ENCODE measurements at places on chromosomes 5 and 9. TPM values are rescaled to one million over a fixed set of nuclear protein-coding genes. Genes with fewer than 3 reads are reported as not detected.

Gene CYSRT1
- 0.50 TPM for total RNA-seq

Gene WNK2
- 1.6 TPM for total RNA-seq

Gene PTGDS
- 137 TPM for total RNA-seq

DNA sequence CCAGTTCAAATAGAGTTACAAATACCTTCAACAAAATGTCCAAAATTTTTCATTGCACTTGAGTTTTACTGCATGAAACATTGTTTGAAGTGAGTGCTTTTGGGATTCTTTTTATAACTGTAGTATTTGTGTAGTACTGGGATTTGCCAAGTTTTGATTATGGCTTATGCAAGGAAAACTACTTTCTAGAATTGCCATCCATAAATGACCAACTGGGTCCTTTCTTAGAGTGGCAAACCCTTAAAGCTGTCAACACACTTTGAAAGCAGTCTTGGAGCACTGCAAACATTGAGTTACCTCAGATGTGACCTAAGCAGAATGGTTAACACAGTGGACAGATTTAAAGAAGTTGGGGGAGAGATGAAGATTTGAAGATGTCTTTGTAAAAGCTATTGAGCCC is 379.6 kb upstream of the ZNF608 start:
- H3K36me3 ChIP-seq, result no peaks in the 10 kb centered on the region
- no peaks in the 10 kb centered on the region for H3K27me3 ChIP-seq
- H3K4me3 ChIP-seq, result no peak overlapping the region
- no peaks in the 10 kb centered on the region for H3K4me1 ChIP-seq

- H3K4me1 ChIP-seq, result no peaks in the 10 kb centered on the region
- H3K27ac ChIP-seq, result no peak overlapping the region
- H3K36me3 ChIP-seq, result no peaks in the 10 kb centered on the region
- no peak for DNase-seq
- no peak overlapping the region for H3K4me3 ChIP-seq
- H3K27me3 ChIP-seq, result no peaks in the 10 kb centered on the region
Observed at GRCh38 chr9:86668488-86668887, 278.8 kb downstream of the GAS1 start.

DNA sequence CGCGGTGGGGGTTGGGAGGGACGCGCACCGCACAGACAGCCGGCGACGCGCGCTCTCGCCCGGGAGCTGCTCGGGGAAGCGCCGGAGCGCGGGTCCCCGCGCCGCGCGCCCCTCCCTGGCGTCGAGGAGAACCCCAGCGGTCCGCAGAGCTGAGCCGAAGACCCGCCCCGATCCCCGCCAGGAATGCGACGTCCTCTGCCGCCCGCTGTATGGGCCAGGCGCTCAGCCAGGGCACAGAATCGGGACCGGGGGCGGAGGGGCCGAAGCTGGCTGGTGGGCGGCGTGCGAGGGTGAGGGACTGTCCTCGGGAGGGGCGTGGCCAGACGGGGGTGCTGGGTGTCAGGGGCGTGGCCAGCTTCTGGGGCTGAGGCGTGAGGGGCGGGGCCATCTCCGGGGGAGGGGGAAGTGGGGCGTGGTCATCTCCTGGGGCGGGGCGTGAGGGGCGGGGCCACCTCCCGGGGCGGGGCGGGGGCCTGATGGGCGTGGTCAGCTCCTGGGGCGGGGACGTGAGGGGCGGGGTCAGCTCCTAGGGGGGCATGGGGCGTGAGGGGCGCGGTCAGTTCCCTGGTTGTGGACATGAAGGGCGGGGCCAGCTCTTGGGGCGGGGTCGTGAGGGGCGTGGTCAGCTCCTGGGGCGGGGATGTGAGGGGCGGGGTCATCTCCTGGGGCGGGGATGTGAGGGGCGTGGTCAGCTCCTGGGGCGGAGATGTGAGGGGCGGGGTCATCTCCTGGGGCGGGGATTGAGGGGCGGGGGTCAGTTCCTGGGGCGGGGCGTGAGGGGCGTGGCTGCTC is 965 bp downstream of the PTGDS start:
- DNase-seq, result peak; percentile 68
- no peaks in the 10 kb centered on the region for H3K27me3 ChIP-seq
- H3K27ac ChIP-seq, result peak overlapping the region; percentile 66
- H3K36me3 ChIP-seq, result no peaks in the 10 kb centered on the region
- peaks cover 17% of the 10 kb centered on the region for H3K4me1 ChIP-seq

DNA sequence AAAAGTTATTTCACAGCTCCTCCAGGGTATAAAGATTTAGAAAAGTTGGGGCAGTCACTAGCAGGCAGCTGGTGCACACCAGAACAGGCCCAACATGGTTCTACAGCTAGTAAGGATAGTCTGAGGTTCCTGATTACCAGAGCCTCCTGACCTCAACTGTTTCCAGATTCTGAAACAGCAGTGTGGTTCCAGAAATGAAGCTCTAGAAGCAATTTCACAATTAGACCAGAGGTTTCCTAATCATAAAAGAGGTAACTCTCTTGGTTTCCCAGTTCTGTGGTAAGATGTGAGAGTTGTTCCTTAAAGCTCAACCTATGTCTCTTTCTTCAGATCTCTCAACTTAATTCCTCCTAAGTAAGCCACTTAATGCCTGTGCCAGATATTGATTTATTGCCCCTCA is 11.9 kb downstream of the AGTPBP1 start:
- peaks cover 75% of the 10 kb centered on the region for H3K4me1 ChIP-seq
- H3K27ac ChIP-seq, result no peak overlapping the region
- DNase-seq, result no peak
- H3K4me3 ChIP-seq, result no peak overlapping the region
- no peaks in the 10 kb centered on the region for H3K36me3 ChIP-seq

- DNase-seq, result no peak
Observed at GRCh38 chr9:108139900-108140299, 650.3 kb upstream of the KLF4 start.

GRCh38 chr5:157900644-157901043 is 41.7 kb upstream of the CLINT1 start:
- no peak overlapping the region for H3K4me3 ChIP-seq
- DNase-seq, result no peak
- no peak overlapping the region for H3K27ac ChIP-seq

- no peak for DNase-seq
- no peaks in the 10 kb centered on the region for H3K4me1 ChIP-seq
- no peaks in the 10 kb centered on the region for H3K27me3 ChIP-seq
- H3K27ac ChIP-seq, result no peak overlapping the region
Observed at GRCh38 chr5:29758986-29759421, 1434.5 kb upstream of the CDH6 start.

- no peak overlapping the region for H3K4me3 ChIP-seq
- no peaks in the 10 kb centered on the region for H3K4me1 ChIP-seq
- no peaks in the 10 kb centered on the region for H3K36me3 ChIP-seq
- H3K27ac ChIP-seq, result no peak overlapping the region
- DNase-seq, result no peak
Observed at GRCh38 chr5:149438711-149439132, 59.6 kb upstream of the IL17B start.

GRCh38 chr9:123276551-123276950 is 8.2 kb upstream of the STRBP start:
- no peak overlapping the region for H3K4me3 ChIP-seq
- H3K27me3 ChIP-seq, result no peaks in the 10 kb centered on the region
- no peak overlapping the region for H3K27ac ChIP-seq

GRCh38 chr5:35026941-35027340 is 20.8 kb downstream of the AGXT2 start:
- no peak overlapping the region for H3K4me3 ChIP-seq
- no peak for DNase-seq
- no peaks in the 10 kb centered on the region for H3K4me1 ChIP-seq
- no peaks in the 10 kb centered on the region for H3K27me3 ChIP-seq
- no peak overlapping the region for H3K27ac ChIP-seq

DNA sequence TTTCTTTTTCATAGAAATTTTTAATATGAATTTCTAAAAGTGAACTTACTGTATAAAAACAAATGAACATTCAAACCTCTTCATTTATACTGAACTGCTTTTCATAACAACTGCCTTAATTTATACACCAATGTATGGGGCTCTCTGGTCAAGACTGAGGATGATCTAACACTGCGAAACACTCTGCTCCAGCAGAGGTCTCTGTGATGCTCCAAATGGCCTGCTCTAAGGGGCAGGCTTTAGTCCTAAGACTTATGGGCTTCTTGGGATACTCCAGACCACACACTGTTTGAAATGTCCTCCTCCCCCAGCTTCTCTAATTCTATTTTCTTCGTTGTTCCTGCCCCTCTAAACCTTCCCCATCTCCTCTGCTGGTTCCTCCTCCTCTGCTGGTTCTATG is 58.5 kb downstream of the LIFR start:
- H3K27ac ChIP-seq, result no peak overlapping the region
- no peaks in the 10 kb centered on the region for H3K4me1 ChIP-seq
- H3K27me3 ChIP-seq, result no peaks in the 10 kb centered on the region
- H3K36me3 ChIP-seq, result no peaks in the 10 kb centered on the region
- no peak for DNase-seq
- no peak overlapping the region for H3K4me3 ChIP-seq

- DNase-seq, result no peak
- no peak overlapping the region for H3K27ac ChIP-seq
- H3K36me3 ChIP-seq, result peaks cover 36% of the 10 kb centered on the region
- no peaks in the 10 kb centered on the region for H3K27me3 ChIP-seq
Observed at GRCh38 chr9:93115486-93116071, 18.5 kb downstream of the NINJ1 start.

- no peak for DNase-seq
- no peak overlapping the region for H3K4me3 ChIP-seq
- H3K27me3 ChIP-seq, result no peaks in the 10 kb centered on the region
- no peaks in the 10 kb centered on the region for H3K36me3 ChIP-seq
Observed at GRCh38 chr5:30997681-30998080, 195.8 kb upstream of the CDH6 start.

- H3K27ac ChIP-seq, result peak overlapping the region; percentile 45
- no peaks in the 10 kb centered on the region for H3K36me3 ChIP-seq
- H3K27me3 ChIP-seq, result no peaks in the 10 kb centered on the region
- no peak for DNase-seq
- peaks cover 23% of the 10 kb centered on the region for H3K4me1 ChIP-seq
Observed at GRCh38 chr5:143350341-143350740, 53.1 kb downstream of the NR3C1 start.

DNA sequence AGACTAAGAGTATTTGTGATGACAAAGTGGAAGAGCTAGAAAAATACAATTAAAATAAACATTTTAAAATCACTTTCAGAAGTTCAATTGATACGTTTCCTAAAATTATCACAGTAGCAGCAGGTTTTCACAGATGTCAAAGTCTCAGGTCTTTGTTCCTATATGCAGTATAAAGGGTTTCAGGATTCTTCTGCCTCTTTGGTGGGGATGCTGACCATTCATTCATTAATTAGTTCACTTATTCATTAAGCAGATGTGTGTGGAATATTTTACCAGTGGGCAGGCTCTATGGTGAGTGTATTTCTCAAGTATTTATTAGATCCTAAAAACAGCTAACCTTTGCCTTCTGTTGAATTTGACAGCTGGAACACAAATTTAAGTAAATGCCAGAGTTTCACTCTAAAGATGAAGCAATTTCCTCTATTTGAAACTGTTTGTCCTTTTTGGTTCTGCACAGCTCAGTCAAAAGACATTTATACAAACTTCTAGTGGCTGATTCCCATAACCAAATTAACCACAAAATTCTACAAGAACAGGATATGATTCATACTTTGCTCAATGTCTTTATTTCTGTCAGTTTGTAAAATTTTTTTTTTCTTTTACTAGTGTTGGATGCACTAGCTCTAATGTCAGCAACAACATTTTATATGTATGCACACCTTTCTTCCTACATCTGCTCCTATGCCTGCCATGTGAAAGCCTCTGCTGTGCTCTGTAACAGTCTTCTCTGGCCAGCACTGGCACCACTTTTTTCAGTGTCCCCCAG is 75.9 kb upstream of the PRR16 start:
- no peak for DNase-seq
- H3K27ac ChIP-seq, result peak overlapping the region; percentile 63
- H3K4me3 ChIP-seq, result no peak overlapping the region
- no peaks in the 10 kb centered on the region for H3K27me3 ChIP-seq
- no peaks in the 10 kb centered on the region for H3K36me3 ChIP-seq

GRCh38 chr9:19048966-19049916 is at the start of gene RRAGA:
RRAGA (plus strand) TSS chr9:19049427; CDS start chr9:19049660, 233 bp downstream.
- DNase-seq, result peak; percentile 98
- no peaks in the 10 kb centered on the region for H3K36me3 ChIP-seq
- H3K4me3 ChIP-seq, result peak within 1 kb of the TSS; percentile 59
- H3K27ac ChIP-seq, result peak within 1 kb of the TSS; percentile 98
- H3K27me3 ChIP-seq, result no peaks in the 10 kb centered on the region

- H3K36me3 ChIP-seq, result no peaks in the 10 kb centered on the region
- DNase-seq, result no peak
- no peak overlapping the region for H3K27ac ChIP-seq
- no peak overlapping the region for H3K4me3 ChIP-seq
- no peaks in the 10 kb centered on the region for H3K4me1 ChIP-seq
Observed at GRCh38 chr5:68884883-68885282, 208.9 kb upstream of the SLC30A5 start.

- DNase-seq, result no peak
- no peak overlapping the region for H3K4me3 ChIP-seq
- H3K27ac ChIP-seq, result no peak overlapping the region
Observed at GRCh38 chr5:56638061-56638621, 177.2 kb upstream of the MAP3K1 start.

GRCh38 chr5:4879693-4880303 is 260.3 kb upstream of the ADAMTS16 start:
- no peak for DNase-seq
- H3K36me3 ChIP-seq, result no peaks in the 10 kb centered on the region
- H3K4me3 ChIP-seq, result no peak overlapping the region

- no peak overlapping the region for H3K4me3 ChIP-seq
- H3K27ac ChIP-seq, result no peak overlapping the region
- DNase-seq, result peak; percentile 17
- H3K27me3 ChIP-seq, result no peaks in the 10 kb centered on the region
- H3K4me1 ChIP-seq, result no peaks in the 10 kb centered on the region
Observed at GRCh38 chr9:68844631-68845612, 139.9 kb downstream of the PIP5K1B start.

DNA sequence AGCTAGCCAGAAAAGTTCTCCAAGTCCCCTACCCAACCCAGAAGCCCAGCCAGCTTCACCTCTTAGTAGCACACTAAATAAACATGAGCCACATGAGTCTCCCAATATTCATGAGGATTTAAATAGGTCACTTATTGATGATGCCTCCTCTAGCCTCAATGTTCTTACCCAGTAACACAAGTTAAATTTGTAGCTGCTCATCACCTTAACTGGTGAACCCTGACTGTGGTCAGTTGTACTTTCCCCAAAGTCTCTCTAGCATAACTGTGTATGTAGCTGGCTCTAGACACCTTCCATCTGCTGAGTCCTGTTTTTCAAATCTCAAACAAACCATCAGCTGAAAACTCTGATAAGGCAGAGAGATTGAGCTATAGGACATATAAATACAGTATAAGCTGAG is 100.3 kb upstream of the ELAVL2 start:
- no peak overlapping the region for H3K27ac ChIP-seq
- no peaks in the 10 kb centered on the region for H3K27me3 ChIP-seq
- no peaks in the 10 kb centered on the region for H3K4me1 ChIP-seq
- DNase-seq, result no peak
- no peak overlapping the region for H3K4me3 ChIP-seq
- H3K36me3 ChIP-seq, result no peaks in the 10 kb centered on the region

DNA sequence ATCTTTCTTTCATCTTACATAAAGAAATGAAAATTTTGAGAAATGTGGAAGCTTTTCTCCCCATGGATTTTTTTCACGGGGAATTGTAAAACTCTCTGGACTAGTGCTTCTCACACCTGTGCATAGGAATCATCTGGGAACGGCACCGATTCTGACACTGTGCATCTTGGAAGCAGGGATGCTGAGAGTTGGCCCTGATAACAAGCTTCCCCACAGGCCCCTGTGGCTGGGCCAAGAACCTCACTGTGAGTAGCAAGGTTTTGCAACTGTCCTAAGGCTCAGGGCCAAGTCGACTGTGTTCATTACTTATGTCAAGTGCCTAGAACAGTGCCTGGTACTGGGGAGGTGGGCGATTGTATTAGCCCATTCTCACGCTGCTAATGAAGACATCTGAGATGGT is 107.9 kb upstream of the ICE1 start:
- no peaks in the 10 kb centered on the region for H3K4me1 ChIP-seq
- no peaks in the 10 kb centered on the region for H3K36me3 ChIP-seq
- no peak overlapping the region for H3K27ac ChIP-seq
- H3K27me3 ChIP-seq, result no peaks in the 10 kb centered on the region
- no peak for DNase-seq
- H3K4me3 ChIP-seq, result no peak overlapping the region
